T1000 (cell line): ENCODE measurements at places on chromosomes 6 and 20.

DNA sequence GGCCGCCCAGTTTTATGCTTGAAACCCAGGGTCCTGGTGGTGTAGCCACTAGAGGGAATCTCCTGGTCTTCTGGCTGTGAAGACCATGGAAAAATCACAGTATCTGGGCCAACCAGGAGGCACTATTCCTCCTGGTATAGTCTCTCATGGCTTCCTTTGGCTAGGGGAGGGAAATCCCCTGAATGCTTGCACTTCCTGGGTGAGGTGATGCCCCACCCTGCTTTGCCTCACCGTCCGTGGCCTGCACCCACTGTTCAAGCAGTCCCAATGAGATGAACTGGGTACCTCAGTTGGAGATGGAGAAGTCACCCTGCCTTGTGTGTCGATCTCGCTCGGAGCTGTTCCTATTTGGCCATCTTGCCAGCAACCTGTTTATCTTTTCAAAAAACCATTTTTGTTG is 10.1 kb upstream of the ZNF337 start:
- DNase-seq: no peak

DNA sequence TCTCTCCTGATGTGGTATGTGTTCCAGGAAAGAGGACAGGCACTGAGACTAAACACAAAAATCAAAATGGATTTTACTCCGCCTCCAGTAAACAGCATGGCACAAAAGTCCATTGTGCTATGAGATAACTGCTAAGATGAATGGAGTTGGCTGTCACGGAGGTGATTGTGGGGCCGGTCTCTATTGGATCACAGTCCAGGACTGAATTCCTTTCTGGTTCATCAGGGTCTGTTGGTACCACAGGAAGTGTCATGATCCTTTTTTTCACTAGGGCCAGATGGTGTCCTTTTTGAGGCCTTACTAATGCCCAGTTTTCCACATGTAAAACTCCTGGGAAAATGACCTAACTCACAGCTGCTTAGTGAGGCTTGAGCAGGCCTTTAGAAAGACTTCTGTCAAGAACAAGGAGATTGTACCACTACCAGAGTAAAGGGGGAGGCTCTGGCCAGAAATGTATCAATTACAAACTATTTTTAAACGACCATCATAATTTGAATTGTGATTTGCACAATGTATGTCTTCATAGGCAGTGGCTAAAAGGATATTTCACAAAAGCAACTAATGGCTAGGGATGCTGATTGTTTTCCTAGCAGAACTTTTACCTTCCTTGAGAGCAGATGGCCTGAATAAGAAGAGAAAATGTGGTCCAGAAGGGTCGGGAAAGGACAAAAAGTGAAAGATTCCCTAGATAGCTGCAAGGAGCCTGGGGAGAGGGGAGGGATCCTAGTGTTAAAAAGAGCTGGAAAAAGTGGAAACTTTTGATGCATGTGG is 192.2 kb upstream of the POU3F2 start:
- DNase-seq: no peak

- DNase-seq: no peak
Measured at GRCh38 chr6:111925296-111925695, 52.0 kb upstream of the FYN start.

DNA sequence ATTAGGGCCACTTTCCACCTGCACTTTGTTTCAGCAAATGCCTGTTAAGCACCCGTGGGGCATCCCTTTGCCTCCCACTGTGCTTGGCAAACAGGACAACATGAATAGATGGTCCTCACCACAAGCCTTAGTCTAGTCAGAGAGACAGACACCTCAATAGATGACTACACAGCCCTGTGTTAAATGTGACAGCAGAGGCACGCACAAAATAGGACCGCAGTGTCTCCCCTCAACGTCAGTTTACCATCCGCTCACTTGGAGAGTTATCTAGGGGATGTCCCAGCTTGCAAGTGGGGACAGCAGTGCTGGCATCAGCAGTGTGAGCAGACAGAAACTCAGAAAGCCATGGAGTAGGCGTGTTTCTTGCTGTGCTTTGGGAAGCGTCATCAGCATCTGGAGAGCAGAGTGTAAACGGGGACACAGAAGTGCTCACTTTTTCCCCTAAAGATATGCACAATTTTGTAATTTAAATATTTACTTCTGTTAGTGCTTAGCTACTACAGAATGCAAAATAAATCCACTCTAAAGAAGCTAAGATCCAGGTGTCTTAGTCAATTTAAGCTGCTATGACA is 66.0 kb upstream of the TXNDC5 start:
- DNase-seq: no peak

- DNase-seq: no peak
Measured at GRCh38 chr6:139262519-139263300, 29.1 kb downstream of the TXLNB start.

DNA sequence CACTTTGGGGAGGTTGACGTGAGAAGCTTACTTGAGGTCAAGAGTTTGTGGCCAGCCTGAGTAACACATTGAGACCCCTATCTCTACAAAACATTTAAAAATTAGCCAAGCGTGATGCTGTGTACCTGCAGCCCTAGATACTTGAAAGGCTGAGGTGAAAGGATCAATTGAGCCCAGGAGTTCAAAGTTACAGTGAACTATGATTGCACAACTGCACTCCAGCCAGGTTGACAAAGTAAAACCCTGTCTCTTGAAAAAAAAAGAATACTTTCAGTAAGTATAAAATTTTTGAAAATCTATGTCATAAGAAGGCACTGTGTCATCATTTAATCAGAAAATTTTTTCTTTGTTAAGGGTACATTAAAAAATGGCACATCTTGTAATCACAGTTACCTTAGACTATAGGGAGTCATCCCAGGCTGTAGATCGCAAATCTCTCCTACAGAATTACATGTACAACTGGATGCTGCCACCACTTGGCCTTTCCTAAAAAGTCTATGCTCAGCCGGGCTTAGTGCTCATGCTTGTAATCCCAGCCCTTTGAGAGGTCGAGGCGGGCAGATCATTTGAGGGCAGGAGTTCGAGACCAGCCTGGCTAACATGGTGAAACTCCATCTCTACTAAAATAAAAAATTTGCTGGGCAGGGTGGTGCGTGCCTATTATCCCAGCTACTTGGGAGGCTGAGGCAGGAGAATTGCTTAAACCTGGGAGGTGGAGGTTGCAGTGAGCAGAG is 17.0 kb upstream of the MRS2 start:
- DNase-seq: no peak
